ENCODE measurements at places on chromosomes 16 and 17.

- peak; percentile 69 for DNase-seq
These were observed 11.2 kb downstream of the MRPL27 start for GRCh38 chr17:50361561-50362480.

DNA sequence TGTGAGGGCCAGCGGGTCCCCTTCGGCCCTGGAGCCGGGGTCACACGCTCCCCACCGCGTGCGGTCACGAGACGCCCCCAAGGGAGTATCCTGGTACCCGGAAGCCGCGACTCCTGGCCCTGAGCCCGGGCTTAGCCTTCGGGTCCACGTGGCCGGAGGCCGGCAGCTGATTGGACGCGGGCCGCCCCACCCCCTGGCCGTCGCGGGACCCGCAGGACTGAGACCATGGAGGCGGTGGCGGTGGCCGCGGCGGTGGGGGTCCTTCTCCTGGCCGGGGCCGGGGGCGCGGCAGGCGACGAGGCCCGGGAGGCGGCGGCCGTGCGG lies at the start of gene NAGLU:
NAGLU (plus strand) TSS at position 194 of the 324 bp plus-strand sequence; CDS start at position 226, 32 bp downstream.
- DNase-seq = peak; percentile 97

DNA sequence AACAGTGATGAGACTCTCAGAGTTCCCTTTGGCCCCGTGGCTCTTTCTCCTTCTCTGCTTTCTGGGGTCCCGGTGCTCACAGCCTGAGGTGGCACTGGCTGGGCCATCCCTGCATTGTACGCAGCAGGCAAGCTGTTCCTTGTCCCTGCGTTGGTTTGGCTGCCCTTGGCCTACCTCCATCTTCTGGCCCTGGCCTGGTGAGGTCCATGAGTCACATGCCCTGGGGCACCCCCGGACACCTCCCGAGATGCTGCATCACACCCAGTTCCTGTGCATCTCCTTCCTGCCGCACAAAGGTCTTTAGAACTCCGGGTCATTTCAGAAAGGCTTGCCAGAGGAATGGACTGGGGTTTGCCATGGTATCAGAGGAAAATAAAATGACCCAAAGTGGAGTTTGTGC lies 9.5 kb downstream of the SULT1A2 start:
- no peak for DNase-seq

GRCh38 chr16:75272097-75272551 lies 20.7 kb upstream of the BCAR1 start:
- DNase-seq = no peak

DNA sequence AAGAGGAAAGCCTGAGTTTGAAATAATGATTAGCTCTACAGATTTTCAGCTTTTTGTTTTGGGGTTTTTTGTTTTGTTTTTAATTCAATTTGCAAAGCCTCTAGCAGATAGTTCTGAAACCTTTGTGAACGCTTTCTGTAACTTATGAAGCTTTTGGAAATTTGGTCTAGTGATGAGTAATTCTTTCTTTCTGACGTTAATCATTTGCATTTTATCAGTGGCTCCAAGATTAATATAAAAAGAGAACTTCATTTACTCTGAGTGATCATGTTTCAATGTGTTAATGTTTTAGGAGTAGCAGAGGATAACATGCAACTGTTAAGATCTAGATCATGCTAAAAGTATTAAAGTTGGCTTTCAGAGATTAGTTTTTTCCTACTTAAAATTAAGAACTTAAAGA lies 160.3 kb upstream of the TBX2 start:
- no peak for DNase-seq

GRCh38 chr17:55168958-55169687 lies 95.6 kb upstream of the HLF start:
- no peak for DNase-seq

DNA sequence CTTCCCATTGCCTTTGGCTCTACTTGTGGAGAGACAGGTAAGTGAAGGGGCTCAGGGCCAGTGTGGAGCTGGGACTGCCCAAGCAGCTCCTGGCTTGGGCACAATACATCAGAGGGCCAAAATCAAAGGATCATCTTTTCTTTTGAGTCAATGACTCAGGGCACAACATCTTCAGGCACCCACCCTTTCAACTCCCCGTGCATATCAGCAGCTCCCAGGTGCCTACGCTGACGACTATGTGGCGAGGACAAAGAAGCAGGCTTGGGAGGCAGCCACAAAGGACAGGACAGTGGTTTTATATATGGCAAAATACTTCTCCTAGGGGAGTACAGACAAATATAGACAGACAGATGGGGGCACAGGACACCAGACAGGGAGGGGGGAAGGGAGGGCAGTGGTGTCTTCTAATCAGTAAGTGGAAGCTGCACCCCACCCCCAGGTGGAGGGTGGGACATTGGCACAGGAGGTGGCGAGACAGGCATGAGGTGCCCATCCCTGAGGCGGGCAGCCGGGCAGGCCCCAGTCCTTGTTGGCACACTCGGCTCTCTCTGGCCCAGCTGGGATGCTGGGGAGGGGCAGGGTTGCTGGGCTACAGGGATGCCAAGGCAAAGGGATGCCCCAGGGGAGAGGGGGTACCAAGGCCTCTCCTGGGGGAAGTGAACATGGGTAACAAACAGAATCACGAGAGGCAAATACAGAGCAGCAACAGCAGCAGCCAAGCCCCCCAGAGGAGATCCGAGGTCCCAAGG lies 7.7 kb upstream of the ARL5C start:
- no peak for DNase-seq

GRCh38 chr16:84085773-84086172 lies 31.0 kb downstream of the MBTPS1 start:
- DNase-seq = no peak

DNA sequence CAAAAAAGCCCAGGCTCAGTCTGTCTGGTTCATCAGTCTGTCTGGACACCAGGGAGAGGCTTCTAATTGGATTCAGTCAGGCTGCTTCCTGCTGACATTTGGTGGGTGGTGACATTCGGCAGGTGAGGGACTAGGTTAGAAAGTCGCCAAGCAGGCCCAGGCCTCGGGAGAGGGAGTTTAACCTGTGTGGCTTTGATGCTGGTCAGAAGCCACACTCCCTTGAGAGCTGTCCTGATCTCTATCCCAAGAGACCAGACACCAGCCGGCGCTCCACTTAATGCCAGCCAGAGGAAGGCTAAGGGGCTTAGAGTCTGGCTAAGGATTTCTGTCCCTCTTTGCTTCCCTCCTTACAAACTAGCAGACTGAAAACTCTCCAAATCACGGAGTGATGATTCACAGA lies 135.0 kb downstream of the GSG1L start:
- DNase-seq = no peak

- no peak for DNase-seq
These were observed 26.2 kb downstream of the YWHAE start for GRCh38 chr17:1373707-1374237.

- no peak for DNase-seq
These were observed 184.4 kb downstream of the MAF start for GRCh38 chr16:79415983-79416640.

DNA sequence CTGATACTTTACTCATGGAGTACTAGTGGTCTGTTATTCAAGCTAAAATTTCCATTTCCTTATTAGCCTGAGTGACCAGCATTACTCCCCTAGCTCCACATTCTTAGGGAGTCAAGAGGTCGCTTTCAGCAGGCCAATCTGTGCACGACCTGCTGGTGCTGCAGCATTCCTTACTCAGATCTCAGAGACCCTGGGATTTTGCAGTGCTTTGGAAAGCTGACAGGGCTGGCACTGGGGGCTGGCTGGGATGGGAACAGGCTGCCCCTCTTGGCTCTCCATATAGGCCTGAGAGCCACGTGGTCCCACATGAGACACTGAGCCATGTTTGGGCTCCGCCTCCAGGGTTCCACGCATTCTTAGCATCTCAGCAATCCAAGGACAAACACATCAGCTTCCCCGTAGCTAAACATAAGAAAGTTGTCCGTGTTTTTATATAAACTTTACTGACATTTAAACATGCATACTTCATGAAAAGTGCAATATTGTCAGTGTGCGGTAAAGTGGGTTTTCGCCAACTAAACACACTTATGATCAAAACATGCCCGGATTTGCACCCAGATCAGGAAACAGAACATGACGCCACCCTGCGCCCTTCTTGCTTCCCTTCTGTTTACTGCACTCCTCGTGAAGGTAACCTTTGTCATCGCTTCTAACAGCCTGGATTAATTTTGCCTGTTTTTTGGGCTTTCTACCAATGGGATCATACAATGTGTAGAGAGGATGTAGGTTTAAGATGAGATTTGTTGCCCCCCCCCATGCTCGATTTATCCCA lies 254.5 kb upstream of the CACNG5 start:
- DNase-seq = no peak

DNA sequence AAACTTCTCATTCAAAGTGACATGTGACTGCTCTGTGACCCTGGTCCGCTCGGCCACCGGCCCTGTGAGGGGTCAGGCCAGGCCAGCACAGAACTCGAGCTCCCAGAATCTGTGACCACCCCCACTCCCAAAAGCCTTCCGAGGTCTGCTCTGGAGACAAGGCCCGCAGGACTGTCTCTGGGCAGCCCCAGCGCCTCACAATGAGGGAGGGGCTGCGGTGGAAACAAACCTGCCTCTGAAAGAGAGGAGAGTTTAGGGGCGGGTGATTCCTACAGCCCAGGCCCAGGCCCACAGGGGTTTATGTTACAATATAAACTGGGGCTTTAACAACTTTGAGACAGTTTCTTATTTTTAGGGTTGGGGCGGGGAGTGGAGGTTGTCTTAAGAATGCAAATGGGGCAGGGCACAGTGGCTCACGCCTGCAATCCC lies 19.9 kb downstream of the IGFBP4 start:
- no peak for DNase-seq

GRCh38 chr16:53743149-53743566 lies 39.2 kb downstream of the FTO start:
- DNase-seq = peak; percentile 54

GRCh38 chr17:15270628-15271381 lies 5.7 kb upstream of the PMP22 start:
- DNase-seq = no peak

DNA sequence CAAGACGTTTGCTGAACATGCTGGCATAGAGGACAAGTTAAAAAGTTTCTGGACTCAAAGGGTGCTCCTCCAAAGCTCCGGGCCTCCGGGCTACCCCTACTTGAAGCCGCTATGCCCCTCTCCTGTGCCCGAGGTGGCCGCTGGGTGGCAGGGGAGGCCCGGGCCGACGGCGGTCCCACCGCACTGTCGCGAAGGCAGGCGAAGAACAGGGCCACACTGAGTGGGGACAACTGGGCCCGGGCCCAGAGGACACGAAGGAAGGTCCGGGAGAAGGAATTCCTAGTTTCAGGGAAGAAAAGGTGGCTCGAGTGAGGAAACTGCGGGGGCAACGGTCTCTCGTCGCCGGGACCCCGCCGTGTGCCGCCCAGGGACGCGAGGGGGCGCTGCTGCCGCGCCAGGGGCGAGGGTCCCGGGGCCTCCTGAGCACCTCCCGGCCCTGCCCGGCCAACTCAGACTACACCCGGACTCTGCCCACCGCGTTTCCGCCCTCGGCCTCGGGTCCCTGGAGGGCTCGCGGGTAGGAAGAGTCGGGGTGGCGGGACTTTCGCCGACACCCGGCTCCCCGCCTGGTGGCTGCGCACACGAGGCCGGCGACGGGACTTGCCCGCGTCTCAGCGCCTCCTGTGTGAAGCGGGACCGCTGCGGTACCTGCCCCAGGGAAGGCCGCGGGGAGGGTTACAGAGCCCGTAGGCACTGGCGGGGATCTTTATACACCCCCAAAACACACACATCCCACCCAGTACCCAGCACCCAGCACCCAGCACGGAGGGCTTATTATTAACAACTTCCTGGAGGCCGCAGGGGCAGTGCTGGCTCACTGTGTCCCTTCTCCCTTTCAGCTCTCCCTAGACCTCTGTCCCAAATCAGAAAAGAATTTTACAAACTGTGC lies 772 bp upstream of the CHCT1 start:
- DNase-seq = peak; percentile 88

- DNase-seq = no peak
These were observed 670 bp upstream of the CTF1 start for GRCh38 chr16:30895627-30896260.

DNA sequence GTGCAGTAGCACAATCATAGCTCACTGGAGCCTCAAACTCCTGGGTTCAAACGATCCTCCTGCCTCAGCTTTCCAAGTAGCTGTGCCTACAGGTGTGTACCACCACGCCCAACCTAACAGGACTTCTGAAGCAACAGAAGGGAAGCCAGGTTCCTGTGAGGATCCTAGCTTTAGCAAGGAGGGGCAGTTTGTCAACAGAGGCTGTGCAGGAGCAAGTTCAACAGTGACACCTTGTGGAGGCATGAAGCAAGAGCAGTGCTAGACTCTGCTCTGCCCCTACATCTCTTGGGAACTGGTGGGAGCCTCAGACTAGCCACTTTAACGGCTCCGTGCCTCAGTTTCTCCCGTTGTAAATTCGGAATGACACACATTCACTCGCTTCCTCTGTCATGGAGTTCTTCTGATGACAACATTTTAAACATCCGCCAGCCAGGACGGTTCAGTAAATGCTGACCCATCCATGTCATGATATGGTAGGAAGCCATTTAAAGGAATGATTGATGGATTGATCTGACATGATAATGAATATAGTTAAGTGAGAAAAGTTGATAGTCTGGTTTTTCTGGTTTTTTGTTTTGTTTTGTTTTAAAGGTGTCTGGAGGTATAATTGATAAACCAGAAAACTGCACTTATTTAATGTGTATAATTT lies 218.7 kb downstream of the MRTFB start:
- peak; percentile 41 for DNase-seq

DNA sequence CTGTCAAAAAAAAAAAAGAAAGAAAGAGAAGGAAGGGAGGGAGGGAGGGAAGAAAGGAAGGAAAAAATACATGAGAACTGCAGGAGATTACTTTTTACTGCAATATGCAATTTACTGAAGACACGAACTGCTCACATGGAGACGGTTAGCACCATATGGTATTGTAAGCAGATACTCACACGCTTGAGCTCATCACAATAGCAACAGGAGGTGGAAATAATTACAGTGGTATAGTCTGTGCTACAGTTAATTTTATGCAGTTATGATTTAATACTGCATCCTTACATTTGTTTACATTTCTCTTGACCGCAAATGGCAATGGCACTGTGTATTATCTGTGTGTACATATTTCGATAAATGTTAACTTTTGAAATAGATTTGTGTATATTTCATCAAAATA lies 21.4 kb upstream of the SLC46A1 start:
- DNase-seq = no peak

DNA sequence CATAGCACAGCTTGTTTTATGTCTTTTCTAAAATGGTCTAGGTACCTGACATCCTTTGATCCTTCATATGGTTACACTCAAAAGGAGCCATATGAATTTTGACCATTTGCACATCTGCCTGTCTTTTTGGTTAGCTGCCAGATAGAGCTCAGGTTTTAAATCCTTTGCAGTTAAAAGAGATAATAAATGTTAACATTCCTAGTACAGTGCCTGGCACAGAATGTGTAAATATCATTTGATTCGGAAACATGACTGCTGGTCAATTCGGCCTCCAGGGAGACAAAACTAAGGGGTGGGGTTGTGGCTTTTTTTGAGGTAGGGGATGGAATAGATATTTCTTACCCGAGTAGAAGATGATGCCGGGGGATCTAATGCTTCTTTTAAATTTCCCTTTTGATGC lies 64.2 kb downstream of the FTO start:
- DNase-seq = no peak

- DNase-seq = no peak
These were observed 1.7 kb downstream of the VWA3A start for GRCh38 chr16:22093996-22094395.

- DNase-seq = no peak
These were observed 558 bp downstream of the B3GNT9 start for GRCh38 chr16:67150047-67150832.

GRCh38 chr17:20988896-20989295 lies 53.9 kb downstream of the USP22 start:
- DNase-seq = no peak

All from HAP-1 (cell line).